ENCODE measurements at places on chromosomes 1 and 21. TPM values are rescaled to one million over a fixed set of nuclear protein-coding genes. Genes with fewer than 3 reads are reported as not detected.

ATP8B2 gene
- total RNA-seq = 187 TPM

HUNK gene
- total RNA-seq = not detected

NBPF12 gene
- 3.5 TPM for total RNA-seq

TMOD4 gene
- not detected for total RNA-seq

RAB25 gene
- total RNA-seq = not detected

LSS gene
- 41.6 TPM for total RNA-seq

RBP7 gene
- not detected for total RNA-seq

ADCY10 gene
- 0.19 TPM for total RNA-seq

Measured in regular cardiac myocyte (primary cell).